Kidney (tissue), 22 donors: ENCODE measurements at places on chromosomes 3 and 15. TPM values are rescaled to one million over a fixed set of nuclear protein-coding genes. Genes with fewer than 3 reads are reported as not detected.

The SI gene
- not detected for total RNA-seq

The CPNE4 gene
- 0.79 TPM for total RNA-seq

The SLC51A gene
- total RNA-seq: 0.98 TPM

The HES1 gene
- total RNA-seq: 44.3 TPM

The SLC2A2 gene
- total RNA-seq: 12.6 TPM

The NMB gene
- 11.8 TPM for total RNA-seq

The FBXO40 gene
- not detected for total RNA-seq

The UCN2 gene
- total RNA-seq: not detected

The IGSF10 gene
- 0.63 TPM for total RNA-seq

The GNAI2 gene
- total RNA-seq: 245 TPM

GRCh38 chr3:140603766-140604165 is 74.1 kb upstream of the TRIM42 start:
- no peak overlapping the region for H3K27ac ChIP-seq
- no peak for DNase-seq
- no peaks in the 10 kb centered on the region for H3K27me3 ChIP-seq
- no peak overlapping the region for H3K4me3 ChIP-seq
- no peaks in the 10 kb centered on the region for H3K4me1 ChIP-seq
- no peaks in the 10 kb centered on the region for H3K36me3 ChIP-seq

GRCh38 chr15:36571301-36571700 is 8.1 kb upstream of the CDIN1 start:
- no peaks in the 10 kb centered on the region for H3K36me3 ChIP-seq
- no peaks in the 10 kb centered on the region for H3K4me1 ChIP-seq
- no peaks in the 10 kb centered on the region for H3K27me3 ChIP-seq
- no peak overlapping the region for H3K27ac ChIP-seq
- DNase-seq: no peak

DNA sequence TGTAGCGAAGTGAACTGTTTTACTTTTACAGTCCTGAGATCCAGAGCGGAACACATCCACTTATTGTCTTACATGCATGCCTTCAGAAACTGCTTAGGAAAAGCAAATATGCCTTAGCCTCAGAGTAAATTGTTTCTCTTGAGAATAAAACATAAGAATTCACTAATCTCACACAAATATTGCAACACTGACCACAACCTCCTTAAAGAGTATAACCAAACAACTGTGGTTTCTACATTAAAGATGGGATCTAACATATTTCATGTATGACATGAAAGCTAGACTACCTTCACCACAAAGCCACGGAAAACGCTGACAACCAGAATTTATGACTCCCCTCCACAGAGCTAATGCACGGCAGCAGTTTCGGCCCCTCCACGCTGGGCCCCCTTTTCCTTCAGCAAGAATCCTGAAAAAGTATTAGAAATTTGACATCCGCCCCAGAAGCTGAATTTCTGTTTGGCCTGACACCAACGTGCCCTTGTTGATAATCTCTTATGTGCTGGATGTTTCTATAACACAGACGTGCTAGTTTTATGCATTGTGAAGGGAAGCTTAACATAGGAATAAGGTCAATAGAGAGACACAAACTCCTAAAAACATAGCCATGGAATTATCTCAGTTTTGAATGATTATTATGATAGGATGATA is 84.6 kb downstream of the GREM1 start:
- no peaks in the 10 kb centered on the region for H3K27me3 ChIP-seq
- DNase-seq: no peak
- no peak overlapping the region for H3K4me3 ChIP-seq
- H3K4me1 ChIP-seq: no peaks in the 10 kb centered on the region
- no peaks in the 10 kb centered on the region for H3K36me3 ChIP-seq

DNA sequence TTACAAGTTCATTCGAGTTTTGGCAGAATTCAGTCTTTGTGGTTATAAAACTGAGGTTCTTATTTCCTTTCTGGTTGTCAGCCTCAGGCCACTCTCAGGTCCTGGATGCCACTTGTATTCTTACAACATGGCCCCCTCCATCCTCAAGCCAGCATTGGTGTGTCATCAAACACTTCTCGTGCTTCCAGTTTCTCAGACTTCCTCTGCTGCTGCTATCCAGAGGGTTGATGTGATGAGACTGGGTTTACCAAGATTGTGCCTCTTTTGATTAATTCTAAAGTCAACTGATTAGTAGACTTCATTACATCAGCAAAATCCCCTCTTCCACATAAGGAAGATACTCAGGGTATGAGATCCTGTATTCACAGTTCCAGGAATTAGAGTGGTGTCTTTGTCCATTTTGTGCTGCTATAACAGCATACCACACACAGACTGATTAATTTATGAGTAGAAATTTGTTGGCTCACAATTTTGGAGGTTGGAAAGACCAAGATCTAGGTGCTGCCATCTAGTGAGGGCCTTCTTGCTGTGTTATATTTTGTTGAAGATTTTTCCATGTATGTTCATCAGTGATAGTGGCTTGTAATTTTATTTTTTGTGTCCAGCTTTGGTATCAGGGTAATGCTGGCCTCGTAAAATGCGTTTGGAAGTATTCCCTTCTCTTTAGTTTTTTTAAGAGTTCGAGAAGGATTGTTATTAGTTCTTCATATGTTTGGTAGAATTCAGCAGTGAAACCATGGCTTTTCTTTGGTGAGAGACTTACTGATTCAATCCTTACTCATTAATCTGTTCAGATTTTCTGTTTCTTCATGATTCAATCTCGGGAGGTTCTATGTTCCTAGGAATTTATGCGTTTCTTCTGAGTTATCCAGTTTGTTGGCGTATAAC is 11.1 kb downstream of the LRCH3 start:
- no peaks in the 10 kb centered on the region for H3K36me3 ChIP-seq
- H3K4me1 ChIP-seq: no peaks in the 10 kb centered on the region
- H3K27me3 ChIP-seq: no peaks in the 10 kb centered on the region
- no peak overlapping the region for H3K27ac ChIP-seq
- DNase-seq: no peak

DNA sequence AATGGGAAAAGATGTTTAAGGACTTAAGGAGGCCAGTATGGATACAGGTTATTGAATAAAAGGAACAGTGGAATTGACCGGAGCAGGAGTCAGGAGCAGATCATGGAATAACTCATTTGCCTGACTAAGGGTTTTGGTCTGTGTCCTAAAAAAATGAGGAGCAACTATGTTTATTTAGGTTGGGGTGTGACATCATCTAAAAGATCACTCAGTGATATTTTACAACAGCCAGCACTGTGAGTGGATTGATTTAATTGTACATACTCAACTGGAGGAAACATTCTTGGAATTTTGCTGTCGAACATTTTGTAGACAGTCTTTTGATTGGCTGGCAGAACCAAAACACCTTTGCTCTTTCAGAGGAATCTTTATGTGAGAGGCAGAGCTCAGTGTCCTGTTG is 348.6 kb upstream of the CDIN1 start:
- H3K4me3 ChIP-seq: no peak overlapping the region
- H3K27ac ChIP-seq: no peak overlapping the region
- no peaks in the 10 kb centered on the region for H3K4me1 ChIP-seq
- no peaks in the 10 kb centered on the region for H3K36me3 ChIP-seq
- no peak for DNase-seq

DNA sequence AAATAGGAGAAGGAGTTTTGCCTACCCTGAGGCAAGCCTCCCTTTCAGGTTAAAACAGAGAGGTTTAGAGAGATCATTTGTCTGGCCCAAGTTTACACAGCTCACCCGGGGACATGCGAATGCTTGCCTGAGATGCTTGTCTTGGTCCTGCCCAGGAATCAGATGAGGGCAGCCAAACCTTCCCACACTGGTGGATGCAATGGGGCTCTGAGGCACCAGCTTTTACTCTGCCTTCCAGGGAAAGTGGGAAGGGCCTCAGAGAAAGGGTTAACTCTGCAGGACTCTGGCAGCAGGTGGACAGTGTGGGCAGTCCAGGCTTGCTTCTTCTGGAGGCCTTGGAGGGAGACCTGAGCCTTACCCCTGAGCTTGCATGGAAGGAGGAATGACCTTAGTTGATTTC is 90.0 kb downstream of the LRRK1 start:
- H3K27me3 ChIP-seq: no peaks in the 10 kb centered on the region
- DNase-seq: no peak
- peaks cover 9% of the 10 kb centered on the region for H3K4me1 ChIP-seq
- H3K4me3 ChIP-seq: no peak overlapping the region
- H3K36me3 ChIP-seq: no peaks in the 10 kb centered on the region
- H3K27ac ChIP-seq: no peak overlapping the region
